CD4-positive, CD25-positive, alpha-beta regulatory T cell (primary cell): ENCODE measurements at places on chromosomes 6 and 20. TPM values are rescaled to one million over a fixed set of nuclear protein-coding genes. Genes with fewer than 3 reads are reported as not detected.

GRCh38 chr6:1416820-1417219 lies 27.4 kb downstream of the FOXF2 start:
- no peak overlapping the region for H3K27ac ChIP-seq
- DNase-seq = no peak
- H3K4me3 ChIP-seq = no peak overlapping the region
- no peaks in the 10 kb centered on the region for H3K27me3 ChIP-seq

DNA sequence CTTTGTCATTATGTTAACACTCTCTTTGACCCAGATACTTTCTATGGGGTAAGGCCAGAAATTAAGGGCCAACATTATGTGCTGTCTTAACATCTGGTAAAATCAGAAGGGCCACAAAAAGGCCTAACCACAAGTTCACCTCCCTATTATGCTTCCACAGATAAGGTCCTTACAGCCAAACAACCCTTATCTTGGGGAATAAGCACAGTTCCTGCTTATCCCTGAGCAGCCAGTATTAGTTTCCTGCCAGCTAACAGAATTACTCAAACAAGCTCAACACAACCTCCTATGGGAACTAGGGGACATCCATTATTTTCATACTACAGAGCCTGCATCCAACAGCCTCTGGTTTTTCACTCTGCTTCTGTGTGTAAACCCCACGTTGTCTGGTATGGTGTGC lies 724.8 kb downstream of the HACE1 start:
- no peaks in the 10 kb centered on the region for H3K36me3 ChIP-seq
- no peak overlapping the region for H3K27ac ChIP-seq
- H3K27me3 ChIP-seq = no peaks in the 10 kb centered on the region
- H3K4me1 ChIP-seq = no peaks in the 10 kb centered on the region
- no peak for DNase-seq
- H3K4me3 ChIP-seq = no peak overlapping the region

- no peak for DNase-seq
- no peaks in the 10 kb centered on the region for H3K36me3 ChIP-seq
These were observed 99.1 kb downstream of the GJA10 start for GRCh38 chr6:89993411-89993810.

GRCh38 chr6:26155061-26155930 lies 68.1 kb downstream of the HFE start:
- peak overlapping the region; percentile 93 for H3K4me3 ChIP-seq
- peak; percentile 66 for DNase-seq
- peaks cover 34% of the 10 kb centered on the region for H3K4me1 ChIP-seq
- no peaks in the 10 kb centered on the region for H3K36me3 ChIP-seq

GRCh38 chr6:38114976-38115625 lies 295.6 kb downstream of the ZFAND3 start:
- peaks cover 27% of the 10 kb centered on the region for H3K36me3 ChIP-seq
- no peak overlapping the region for H3K27ac ChIP-seq
- no peak overlapping the region for H3K4me3 ChIP-seq
- DNase-seq = no peak
- no peaks in the 10 kb centered on the region for H3K27me3 ChIP-seq
- H3K4me1 ChIP-seq = no peaks in the 10 kb centered on the region

DNA sequence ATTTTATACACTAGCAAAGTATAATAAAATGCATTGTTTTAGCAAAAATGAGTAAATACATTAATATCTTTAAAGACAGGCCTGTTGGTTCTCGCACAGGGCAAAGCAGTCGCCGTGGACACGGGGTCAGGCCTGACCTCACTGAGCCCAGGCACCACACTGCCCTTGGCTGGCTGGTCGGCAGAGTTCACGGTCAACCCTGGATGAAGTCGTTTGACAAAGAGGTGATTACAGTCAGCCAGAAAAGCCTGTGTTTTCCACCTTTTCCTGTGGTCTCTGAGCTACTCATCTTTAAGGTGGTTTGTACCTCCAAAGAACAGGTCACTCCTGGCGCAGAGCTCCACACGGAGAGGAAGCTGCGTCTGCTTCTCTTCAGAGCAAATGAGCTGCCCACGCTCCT lies 191.5 kb downstream of the DLL1 start:
- no peak overlapping the region for H3K27ac ChIP-seq
- H3K36me3 ChIP-seq = no peaks in the 10 kb centered on the region
- DNase-seq = no peak
- H3K4me3 ChIP-seq = no peak overlapping the region

DNA sequence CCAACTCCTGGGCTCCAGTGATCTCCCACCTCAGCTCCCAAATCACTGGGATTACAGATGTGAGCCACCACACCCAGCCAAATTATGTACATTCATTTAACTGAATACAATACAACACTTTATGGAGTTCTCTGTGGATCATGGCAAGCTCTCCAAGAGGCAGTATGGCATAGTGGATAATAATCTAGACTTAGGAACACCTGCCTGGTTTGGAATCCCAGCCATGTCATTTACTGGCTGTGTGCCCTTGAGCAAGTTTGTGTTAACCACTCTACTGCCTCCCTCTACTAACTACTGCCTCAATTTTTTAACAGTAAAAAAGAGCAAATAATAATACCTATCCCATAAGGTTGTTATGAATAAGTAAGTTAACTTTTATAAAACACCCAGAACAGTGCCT lies 1.9 kb upstream of the ETV7 start:
- H3K4me1 ChIP-seq = peaks cover 24% of the 10 kb centered on the region
- H3K4me3 ChIP-seq = no peak overlapping the region
- H3K27ac ChIP-seq = no peak overlapping the region

DNA sequence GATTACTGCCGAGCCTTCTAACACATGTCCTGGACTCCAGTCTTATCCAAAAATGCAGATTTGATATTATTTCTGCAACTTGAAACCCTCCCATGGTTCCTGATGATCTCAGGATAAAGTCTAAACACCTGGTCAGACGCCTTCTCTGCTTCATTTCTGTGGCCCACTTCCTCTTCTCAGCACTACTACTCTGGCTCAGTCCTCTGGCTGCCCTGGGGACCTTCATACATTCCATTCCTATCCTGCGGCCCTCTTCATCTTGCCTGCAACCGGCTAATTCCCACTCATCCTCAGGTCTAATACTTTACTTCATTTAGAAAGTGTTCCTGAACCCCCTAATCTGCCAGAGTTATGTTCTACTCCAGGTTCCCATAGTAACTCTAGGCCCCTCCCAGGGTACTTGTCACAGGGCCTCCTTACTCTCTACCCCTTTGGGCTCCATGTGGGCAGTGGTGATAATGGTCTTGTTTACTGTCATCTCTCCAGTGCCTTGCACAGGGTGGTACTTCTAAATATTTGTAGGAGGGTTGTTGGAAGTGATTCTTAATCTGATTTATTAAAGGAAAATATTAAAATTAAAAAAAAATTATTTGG lies 18.9 kb downstream of the MAN1A1 start:
- no peaks in the 10 kb centered on the region for H3K36me3 ChIP-seq
- H3K27me3 ChIP-seq = no peaks in the 10 kb centered on the region
- peaks cover 4% of the 10 kb centered on the region for H3K4me1 ChIP-seq
- no peak overlapping the region for H3K4me3 ChIP-seq

DNA sequence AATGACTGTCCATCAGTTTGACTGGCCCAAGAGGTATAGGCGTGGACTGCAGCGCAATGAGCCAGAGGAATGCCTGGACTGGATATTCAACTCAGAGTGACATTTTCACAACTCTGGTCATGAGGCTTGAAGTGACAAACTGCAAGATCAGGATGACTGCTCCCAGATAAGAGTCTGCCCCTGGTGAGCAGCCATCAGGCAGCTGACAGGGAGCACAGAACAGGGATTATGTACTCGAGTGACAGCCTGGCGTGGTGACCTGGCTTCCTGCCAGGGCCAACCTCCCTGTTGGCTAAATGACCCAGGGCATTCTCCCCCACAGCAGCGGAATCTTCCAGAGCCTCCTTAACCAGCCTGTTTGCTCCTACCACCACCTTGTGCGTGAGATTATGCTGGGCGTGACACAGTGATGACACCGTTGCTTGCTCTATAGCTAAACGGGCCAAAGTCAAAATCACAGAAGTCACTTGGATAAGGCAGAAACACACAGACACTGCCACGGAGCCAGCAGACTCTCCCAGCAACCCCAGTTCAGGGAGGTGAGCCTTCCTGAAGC lies 209.1 kb upstream of the JARID2 start:
- no peaks in the 10 kb centered on the region for H3K27me3 ChIP-seq
- no peak for DNase-seq
- no peak overlapping the region for H3K27ac ChIP-seq
- no peak overlapping the region for H3K4me3 ChIP-seq

DNA sequence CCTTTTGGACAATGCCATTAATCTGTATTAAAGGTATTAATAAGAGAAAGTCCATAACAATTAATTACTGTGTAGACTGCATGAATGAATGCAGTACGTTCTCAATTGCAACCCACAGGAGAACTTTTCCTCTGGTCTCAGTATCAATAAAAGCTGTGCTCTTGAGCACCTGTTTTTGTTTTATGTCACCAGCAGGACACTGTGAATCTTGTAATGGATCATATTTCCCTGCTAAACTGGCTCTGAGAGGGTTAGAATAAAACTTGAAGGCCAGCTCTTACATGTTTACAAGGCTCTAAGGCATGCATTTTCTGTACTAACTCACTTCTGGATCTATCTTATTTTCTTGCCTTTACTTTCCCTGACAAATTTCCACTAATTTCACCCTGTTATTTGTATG lies 214.3 kb upstream of the PLN start:
- H3K4me1 ChIP-seq = no peaks in the 10 kb centered on the region
- DNase-seq = no peak
- no peak overlapping the region for H3K4me3 ChIP-seq
- no peaks in the 10 kb centered on the region for H3K36me3 ChIP-seq
- H3K27me3 ChIP-seq = no peaks in the 10 kb centered on the region

DNA sequence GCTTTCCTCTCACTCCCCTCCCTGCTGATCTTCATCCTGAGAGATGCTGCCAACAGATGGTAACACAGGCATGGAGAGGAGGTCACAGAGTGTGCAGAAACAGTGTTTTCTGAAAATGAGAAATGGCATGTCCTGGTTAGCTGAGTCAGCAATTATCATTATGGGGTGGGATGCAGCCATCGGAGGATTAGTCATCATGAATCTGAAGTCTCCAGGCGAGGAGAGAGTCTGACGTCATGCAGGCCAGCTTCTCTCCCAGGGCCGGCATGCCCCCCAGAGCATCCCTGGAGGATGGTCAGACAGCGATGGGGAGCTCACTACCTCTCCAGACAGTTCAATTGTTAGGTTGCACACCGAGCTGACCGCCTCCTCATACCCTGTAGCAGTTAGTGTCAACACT lies 4.7 kb upstream of the GTSF1L start:
- H3K36me3 ChIP-seq = no peaks in the 10 kb centered on the region
- peak overlapping the region; percentile 62 for H3K27ac ChIP-seq
- H3K4me3 ChIP-seq = peak overlapping the region; percentile 80
- no peaks in the 10 kb centered on the region for H3K27me3 ChIP-seq

DNA sequence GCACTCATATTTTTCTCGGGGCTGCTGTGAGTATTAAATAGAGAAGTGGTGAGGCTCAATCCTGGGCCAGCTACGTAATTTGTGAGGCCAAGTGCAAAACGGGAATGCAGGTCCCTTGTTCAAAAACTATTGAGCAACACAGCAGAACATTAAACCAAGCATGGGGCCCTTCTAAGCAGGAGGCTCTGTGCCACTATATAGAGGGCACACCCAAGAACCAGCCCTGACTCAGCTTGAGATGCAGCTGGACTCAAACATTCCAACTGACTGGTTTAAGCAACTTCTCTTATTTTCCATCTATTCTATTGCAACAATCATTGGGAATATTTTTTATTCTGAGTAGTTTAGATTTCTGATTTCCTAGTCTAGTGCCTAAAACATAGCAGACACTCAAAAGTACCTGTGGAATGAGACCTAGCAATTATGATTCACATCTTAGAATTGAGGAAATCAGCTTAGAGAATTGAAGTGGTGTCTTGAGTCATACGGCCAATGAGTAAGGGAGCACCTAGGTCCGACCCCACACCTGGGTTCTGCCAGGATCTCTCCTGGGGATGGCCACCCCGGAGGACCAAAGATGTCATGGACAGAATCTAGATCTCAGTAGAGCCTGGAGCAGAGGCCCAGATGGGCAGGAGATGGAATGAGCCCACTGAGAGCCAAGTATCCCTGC lies 1.3 kb downstream of the SIRPB2 start:
- H3K36me3 ChIP-seq = no peaks in the 10 kb centered on the region
- no peak overlapping the region for H3K27ac ChIP-seq
- H3K4me3 ChIP-seq = no peak overlapping the region
- no peak for DNase-seq
- no peaks in the 10 kb centered on the region for H3K4me1 ChIP-seq

DNA sequence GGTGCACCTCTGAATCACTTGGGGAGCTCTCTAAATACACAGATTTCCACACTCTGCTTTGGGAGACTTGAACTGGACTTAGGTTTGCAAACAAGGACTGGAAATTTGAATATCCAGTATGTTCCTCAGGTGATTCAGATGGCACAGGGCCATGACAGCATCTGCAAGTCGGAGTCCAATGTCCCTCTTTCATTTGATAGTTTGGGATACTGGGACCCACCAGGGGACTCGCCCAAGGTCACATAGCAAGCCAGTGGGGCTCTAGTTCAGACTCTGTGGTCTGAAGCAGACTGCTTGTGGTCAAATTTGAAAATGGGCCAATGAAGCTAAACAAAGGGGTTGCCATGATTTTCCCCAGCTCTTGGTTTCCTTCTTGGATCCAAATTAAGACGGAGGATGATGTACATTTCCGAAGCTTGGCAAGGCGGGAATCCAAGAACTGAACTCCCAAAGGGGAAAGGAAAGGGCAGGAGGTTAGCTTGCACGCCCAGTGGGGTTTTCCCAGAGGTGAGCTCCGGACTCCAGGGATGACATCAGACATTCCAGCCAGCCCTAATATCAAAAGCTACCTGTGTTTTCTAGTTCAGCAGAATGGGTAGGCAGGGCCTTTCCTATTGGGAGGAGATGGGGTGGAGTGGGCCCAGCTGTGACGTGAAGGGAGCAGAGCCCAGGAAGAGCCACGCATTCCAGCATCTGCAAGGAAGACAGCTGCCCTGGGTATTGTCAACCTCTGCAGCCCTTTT lies 3.4 kb upstream of the SYS1 start:
- peaks cover 23% of the 10 kb centered on the region for H3K4me1 ChIP-seq
- no peaks in the 10 kb centered on the region for H3K27me3 ChIP-seq
- no peaks in the 10 kb centered on the region for H3K36me3 ChIP-seq
- no peak for DNase-seq
- no peak overlapping the region for H3K4me3 ChIP-seq

- H3K4me1 ChIP-seq = no peaks in the 10 kb centered on the region
- no peaks in the 10 kb centered on the region for H3K27me3 ChIP-seq
- no peak for DNase-seq
These were observed 37.2 kb upstream of the CALHM6 start for GRCh38 chr6:116424001-116424400.

The ARFGAP1 gene
- polyA plus RNA-seq = 20.2 TPM

The WFDC5 gene
- polyA plus RNA-seq = not detected

The MYB gene
- polyA plus RNA-seq = 4.6 TPM

The C20orf204 gene
- 0.89 TPM for polyA plus RNA-seq

The TPX2 gene
- polyA plus RNA-seq = 3.7 TPM

The MYLK4 gene
- not detected for polyA plus RNA-seq

The FAM229B gene
- polyA plus RNA-seq = 1.9 TPM

The RPL7L1 gene
- polyA plus RNA-seq = 56.1 TPM

The MCUR1 gene
- 6.4 TPM for polyA plus RNA-seq
